ENCODE measurements at places on chromosomes 5 and 9.

DNA sequence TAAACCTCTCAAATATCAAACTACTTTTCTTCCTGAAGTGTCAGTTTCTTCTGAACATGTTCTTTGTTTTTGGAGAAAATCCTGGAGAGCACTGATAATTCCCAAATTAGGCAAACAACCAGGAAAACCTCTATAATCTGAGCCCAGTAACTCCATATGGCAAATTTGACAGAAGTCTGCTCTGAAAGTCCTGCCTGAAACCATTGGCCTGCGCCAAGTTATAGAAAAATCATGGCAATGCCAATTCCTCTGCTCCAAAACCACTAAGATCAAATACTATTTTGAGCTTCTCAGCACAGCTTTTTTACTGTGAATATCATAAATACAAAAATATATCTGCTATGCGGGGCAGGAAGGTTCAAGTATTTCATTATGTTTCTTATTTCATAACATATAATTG is 45.9 kb downstream of the PDE4D start:
- no peak for DNase-seq

- DNase-seq = peak; percentile 90
These were observed 226.5 kb upstream of the MAP3K1 start for GRCh38 chr5:56588636-56589480.

- peak; percentile 91 for DNase-seq
These were observed 120.3 kb upstream of the SPATA31C2 start for GRCh38 chr9:88258601-88259000.

GRCh38 chr5:59766427-59767210 is 126.9 kb downstream of the PDE4D start:
- DNase-seq = no peak

GRCh38 chr5:109161914-109162683 is 247.7 kb downstream of the PJA2 start:
- no peak for DNase-seq
